Upper lobe of left lung (tissue), 6 donors: ENCODE measurements at places on chromosomes 11 and 22.

DNA sequence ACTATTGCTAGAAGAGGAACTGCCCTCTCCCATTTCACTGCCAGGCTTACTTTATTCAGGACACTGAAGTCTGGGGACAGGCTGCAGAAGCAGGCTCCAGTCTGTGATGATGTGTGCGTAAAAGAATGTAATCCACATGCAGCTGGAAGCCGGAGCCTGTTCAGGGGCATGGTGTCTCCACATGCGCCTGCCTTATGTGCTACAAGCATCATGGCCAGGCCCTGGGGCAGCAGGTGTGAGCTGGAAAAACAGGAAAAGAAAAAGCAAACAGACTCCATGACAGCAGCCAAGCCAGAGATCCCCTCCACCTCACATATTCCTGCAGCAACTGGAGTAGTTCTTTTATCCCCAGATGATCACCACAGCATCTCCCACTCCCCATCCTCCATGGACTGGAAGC is 33.4 kb downstream of the ARFGAP2 start:
- no peak for DNase-seq

DNA sequence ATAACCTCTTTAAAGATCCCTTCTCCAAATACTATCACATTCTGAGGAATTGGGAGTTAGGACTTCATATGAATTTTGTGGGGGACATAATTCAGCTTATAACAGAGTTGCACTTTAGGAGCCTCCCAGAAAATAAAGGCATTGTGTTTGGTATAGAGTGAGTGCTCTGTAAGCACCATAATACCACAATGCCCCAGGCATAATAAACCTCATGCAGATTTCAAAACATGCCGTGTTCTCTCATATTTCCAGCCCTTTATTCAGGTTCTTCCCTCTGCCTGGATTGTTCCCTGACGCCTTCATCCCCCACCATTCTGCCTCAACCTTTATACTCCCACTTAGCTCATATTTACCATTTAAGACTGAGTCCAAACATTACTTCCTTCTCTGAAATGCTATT is 398.8 kb upstream of the FAT3 start:
- no peak for DNase-seq

DNA sequence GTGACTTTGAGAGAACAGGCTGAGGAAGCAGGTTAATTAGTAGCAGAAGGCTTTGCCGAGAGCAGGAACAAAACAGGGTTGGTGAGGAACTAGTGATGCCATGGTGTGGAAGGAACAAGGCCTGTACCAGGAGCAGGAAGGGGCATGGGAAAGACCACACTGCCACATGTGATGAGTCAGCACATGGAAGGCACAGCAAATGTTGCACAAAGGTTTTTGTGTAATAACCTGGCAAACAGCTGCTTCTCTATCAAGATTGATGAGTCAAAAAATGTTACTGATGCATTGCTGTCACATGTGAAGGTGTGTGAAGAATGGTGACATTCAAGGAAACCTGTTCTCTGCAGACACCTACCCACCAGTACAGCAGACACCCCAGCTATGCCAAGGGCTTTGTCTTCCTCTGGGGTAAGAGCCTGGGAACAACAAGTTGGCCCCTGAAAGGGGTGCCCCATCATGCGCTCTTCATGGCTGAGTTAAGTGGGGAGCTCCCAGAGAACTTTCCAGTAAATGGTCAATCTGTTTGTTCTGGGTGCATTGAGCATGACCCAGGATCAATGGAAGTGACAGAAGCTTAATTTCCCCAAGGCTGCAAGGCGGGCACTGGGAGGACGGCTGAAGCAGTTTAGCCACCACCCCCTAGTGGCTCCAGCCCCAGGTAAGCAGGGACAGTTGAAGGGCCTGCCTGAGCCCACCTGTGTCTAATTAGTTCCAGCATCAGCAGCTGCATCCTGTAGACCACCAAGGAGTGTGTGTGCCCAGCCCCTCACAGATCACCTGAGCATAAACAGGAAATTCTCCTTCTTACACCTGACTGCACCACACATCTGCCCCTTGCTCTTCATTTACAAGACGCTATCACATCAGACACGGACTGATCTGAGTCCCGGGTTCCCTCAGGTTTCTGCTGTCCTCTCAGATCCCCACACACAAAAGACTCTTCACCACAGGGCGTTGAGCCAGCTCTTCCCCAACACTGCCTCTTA is 47.6 kb downstream of the GGTLC2 start:
- DNase-seq = no peak

DNA sequence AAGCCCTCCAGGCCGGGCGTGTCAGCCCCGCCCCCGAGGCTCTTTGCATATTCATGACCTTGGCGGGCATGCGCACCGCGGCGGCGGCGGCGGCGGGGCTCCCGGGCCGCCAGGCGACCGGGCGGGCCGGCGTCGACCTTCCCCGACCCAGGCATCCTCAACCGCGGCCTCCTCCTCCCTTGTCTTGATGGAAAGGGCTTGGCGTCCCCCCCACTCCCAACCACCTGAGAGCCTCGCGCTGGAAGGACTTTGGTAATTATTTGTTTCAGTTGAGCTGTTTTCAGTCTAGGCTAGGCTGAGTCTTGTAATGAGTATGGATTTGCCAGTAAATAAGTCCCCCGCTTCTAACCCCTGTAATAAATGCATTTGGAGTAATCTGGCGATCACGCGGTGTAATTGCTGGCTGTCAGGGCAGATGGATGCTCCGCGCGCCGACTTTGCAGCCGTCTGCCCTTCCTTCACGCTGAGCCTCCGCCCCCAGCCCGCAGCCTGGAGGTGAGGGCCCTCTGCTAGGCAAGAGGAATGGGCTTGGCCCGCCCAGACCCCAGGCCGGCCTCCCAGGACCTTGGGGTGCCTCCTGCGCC is 25.2 kb downstream of the FLRT1 start:
- peak; percentile 93 for DNase-seq

GRCh38 chr11:14305649-14306048 is 53.3 kb downstream of the RRAS2 start:
- DNase-seq = no peak

DNA sequence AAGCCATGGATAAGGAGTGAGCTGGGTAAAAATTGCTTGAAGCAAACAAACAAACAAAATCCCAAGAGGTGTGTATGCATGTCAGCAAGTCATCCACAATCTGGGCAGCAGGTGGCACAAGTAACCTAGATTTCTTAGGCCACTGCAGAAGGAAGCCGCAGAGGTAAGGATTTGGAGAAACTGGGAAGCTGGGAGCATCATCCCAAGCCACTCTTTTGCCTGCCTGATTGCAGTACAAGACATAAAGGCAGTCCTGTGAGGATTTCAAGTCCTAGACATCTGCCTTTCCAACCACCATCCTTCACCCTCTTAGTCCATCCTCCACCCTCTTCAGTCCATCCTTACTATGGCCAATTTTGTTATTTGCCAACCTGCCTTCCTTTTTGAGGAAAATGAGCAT is 67.2 kb upstream of the BMAL1 start:
- peak; percentile 74 for DNase-seq

DNA sequence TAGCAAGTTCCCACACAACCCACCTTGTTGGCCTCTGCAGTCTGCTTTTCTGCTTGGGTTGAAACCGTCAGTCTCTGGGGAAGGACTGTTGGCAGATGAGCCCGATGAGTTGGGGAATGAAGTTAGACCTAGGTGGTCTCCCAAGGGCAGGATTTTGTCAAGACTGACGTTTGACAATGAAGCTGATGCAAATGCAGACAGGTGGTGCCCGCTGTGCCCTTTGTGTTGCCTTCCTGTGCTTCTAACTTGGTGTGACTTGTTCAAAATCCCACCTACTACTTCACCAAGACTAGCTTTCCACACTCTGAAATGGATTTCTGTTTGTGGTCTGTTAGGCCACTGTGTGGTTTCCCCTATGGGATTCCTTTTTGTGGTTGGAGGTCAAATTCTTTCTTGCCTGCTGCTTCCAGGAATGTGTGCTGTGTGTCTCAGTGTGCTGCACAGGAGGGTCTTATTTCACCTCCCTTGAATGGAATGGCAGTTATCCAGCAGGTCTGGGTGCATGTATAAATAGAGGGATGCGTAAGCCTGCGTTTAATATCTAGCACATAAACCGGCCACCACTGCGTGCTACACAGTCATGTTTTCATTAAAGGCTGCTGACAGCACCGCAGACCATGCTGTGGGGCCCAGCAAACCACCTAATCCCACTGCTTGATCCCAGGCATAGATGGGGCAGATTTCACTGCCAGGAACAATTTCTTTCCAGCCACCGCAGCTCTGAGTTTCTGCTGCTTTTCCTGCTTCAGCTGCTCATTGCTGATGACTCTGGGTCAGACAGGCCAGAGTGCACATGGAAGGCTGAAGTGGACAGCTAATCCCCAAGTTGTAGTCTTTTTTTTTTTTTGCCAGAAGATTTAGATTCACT is 44.8 kb downstream of the ADAMTS8 start:
- DNase-seq = no peak

GRCh38 chr22:48695251-48695650 is 1132.4 kb downstream of the BRD1 start:
- DNase-seq = no peak

DNA sequence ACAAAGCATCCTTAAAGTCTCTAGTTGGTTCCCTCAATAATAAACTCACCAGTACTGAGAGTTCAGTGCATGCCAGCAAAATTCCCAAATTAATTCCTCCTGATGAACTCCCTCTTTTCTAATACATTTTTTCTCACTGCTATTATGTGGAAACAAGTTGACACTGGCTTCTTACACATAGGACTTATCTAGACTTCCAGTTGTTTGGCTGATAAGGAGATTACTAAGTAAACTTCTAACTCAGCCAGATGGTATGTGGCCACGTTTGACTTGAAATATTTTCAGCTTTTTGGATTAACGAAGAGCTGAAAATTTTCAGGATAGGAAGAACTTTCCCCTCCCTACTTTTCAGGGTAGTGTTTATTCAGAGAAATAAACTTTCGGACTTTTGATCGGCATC is 1154.2 kb upstream of the TENM4 start:
- DNase-seq = no peak

- no peak for DNase-seq
Observed at GRCh38 chr22:48826546-48826945, 1001.1 kb downstream of the BRD1 start.

- no peak for DNase-seq
Observed at GRCh38 chr22:42061041-42061440, 9.6 kb downstream of the NAGA start.

- DNase-seq = no peak
Observed at GRCh38 chr22:49305966-49306631, 521.6 kb downstream of the BRD1 start.

DNA sequence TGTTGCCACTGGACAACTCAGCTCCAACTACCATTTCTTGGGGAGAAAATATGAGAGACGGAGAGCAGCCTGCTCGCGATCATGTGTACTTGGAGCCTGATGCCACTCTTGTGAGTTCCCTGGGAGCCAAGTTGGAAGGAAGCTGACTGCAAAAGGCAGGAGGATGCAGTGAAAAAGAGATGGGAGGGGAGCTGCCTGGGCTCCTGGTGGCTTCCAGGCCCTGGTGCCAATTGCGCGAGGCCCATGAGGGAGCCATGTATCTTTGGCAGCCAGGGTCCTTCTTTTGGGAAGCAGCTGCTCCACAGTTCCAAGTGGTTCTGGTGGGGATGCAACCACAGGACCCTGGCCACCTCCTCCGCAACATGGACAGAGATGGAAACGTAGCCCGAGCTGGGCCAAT is 11.1 kb downstream of the C11orf91 start:
- DNase-seq = no peak

DNA sequence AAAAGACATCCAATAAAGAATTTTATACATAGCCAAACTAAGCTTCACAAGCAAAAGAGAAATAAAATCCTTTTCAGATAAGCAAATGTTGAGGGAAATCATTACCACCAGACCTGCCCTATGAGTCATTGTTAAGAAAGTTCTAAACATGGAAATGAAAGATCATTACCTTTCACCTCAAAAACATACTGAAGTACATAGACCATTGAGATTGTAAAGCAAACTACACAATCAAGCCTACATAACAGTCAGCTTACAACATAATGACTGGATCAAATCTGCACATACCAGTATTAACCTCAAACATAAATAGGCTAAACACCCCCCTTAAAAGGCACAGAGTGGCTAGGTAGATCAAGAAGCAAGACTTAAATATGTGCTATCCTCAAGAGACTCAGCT is 501.0 kb upstream of the LUZP2 start:
- DNase-seq = no peak

DNA sequence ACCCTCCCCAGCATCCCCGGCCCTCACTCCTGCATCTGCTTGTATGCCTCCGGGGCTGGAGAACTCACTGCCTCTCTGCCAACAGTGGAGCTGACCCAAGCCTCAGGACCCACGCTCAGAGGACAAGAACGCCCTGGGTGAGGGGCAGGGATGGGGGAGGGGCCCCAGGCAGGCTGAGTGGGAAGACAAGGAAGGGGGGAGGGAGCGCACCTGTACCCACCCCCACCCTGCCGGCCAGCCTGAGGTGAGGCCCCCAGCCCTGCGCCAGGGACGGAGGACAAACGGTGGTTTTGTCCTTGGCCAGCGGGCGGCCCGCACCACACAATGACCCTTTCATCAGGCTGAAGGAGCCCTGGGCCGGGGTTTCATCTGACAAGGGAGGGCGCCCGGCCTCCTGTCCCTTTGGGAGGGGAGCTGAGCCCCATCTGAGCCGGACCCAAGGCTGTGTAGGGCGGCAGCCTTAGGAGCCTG is 10.0 kb downstream of the WNT7B start:
- DNase-seq = peak; percentile 65

DNA sequence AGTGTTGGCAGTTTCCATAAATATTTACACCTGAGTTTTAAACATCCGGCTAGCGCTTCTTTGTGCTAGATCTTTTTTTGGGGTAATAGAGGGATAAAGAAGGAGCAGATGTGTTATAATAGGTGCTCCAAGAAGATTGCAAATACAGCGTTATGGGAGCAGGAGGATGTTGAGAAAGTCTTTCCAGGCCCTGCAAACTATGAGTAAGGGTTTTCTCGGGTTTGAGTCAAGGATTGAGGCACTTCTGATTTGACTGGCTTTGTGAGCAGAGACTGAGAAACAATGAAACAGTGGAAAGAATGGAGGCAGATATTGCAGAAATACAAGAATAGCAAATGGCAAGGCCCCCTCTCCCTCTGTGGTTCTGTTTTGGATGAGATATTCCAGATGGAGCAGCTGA is 155.0 kb upstream of the TIMP3 start:
- no peak for DNase-seq

- DNase-seq = no peak
Observed at GRCh38 chr11:35005141-35005780, 88.8 kb downstream of the PDHX start.

DNA sequence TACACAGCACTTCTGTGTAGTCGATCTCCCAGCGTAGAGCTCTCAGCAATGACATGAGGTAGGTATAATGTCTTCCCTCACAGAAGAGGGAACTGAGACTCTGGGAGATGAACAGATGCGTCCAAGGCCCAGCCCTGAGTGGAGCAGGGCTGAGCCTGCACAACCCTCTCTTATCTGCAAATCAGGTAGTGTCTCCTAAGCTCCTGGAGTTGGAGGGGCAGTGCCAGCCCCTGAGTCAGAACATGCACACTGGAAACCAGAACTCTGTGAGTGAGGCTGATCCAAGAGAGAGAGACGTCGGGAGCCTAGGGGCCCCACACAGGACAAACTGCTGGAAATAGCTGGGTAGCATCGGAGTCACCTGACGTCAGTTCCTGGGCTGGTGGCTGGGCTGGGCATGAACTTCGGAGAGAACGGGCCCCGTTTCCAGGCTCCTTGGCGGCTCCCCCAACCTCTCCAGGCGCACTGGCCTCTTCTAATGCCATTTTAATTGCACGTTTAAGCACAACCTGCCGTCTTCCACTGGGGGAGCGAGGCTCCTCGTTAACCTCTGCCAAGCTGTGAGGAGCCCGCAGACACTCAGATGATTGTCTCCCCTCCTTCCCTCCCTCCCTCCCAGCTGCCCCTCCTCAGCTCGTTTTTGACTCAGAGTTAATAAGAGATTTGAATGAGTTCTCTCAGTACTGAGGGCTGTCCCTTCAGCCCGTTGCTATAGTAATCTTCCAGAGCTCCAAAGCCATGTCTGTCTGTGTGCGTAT is 191.2 kb upstream of the TBCEL start:
- DNase-seq = no peak
